ENCODE measurements at places on chromosomes 3 and 15.

GRCh38 chr3:20837676-20838302 is 651.8 kb upstream of the SGO1 start:
- peak; percentile 35 for DNase-seq

DNA sequence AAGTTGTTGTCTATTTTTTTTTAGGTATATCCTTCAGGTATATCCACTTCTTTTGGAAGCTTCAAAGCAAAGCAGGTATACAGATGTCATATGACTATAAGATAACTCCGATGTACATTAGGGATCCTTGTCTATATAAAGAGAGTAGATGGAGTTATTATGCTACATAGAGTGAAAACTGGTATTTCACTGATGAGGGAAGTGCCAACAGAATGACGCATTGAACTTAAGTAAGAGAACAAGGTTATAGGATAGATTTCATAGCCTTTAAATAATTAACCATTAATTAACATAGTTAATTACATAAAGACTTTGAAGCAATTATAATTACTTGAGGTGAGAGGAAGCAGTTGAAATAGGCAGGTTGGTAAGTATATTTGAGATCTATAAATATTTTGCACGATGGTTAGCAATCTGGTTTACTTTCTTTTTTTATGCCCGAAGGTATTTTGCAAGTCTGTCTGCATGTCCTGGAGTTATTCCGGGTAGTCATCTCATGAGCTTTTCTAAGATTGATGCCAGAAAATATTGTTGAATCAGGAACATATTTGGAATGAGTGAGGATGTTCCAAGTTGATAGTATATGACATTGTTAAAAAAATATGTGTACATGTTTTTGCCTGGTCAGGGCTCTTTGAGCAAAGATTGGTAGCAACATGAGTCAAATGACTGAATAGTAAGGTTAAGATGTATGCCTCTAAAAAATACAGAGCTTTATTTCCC is 299.5 kb upstream of the KCNMB2 start:
- DNase-seq, result no peak

DNA sequence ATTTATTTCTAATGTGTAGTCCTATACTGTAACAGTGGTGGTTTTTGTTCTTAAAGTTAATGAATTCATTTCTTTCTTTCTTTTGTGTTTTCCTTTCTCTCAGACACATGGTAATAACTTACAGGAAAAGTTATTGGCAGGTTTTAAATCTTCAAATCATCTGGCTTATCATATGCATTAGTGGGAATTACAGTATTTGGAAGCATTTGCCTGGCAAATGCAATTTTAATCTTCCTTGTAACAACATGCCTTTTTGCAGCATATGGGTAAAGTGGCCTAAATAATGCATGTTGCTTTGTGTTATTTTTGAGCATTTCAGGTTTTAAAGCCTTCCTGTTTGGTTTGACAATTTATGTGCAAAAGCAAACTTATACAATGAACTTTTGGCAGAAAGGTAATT is 66.8 kb downstream of the GALK2 start:
- DNase-seq, result no peak

DNA sequence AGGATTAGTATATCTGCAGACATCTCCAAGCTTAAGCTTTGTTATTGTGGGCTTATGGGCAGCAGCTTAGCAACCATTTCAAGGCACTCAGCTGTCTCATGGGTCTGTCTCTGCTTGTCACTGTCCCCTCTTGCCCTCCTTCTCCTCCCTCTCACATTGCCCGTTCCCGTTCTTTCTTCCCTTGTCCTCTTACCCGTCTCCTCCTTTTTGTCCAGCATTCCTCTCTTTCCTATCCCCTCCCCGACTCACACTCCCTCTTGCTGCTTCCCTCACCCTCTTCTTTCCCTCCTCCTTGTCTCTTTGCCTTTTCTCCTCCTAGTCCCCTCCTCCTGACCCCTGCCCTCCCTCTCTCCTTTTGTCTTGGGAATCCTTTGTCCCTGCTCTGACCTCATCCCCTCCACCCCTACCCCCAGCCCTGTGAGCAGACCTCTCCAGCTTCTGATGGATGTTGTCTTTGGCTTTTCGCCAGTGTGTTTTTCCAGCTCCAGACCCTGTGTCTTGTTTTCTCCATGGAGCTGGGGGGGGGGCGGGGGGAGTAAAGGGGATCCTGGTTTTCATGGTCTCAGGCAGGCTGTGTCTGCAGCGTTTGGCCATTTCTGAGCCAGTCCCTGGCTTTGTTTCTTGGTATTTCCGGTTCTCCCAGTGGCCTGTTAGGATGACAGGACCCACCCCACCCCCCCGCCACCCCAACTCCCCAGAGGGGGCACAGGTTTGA is 47.9 kb upstream of the TRAK1 start:
- peak; percentile 42 for DNase-seq

DNA sequence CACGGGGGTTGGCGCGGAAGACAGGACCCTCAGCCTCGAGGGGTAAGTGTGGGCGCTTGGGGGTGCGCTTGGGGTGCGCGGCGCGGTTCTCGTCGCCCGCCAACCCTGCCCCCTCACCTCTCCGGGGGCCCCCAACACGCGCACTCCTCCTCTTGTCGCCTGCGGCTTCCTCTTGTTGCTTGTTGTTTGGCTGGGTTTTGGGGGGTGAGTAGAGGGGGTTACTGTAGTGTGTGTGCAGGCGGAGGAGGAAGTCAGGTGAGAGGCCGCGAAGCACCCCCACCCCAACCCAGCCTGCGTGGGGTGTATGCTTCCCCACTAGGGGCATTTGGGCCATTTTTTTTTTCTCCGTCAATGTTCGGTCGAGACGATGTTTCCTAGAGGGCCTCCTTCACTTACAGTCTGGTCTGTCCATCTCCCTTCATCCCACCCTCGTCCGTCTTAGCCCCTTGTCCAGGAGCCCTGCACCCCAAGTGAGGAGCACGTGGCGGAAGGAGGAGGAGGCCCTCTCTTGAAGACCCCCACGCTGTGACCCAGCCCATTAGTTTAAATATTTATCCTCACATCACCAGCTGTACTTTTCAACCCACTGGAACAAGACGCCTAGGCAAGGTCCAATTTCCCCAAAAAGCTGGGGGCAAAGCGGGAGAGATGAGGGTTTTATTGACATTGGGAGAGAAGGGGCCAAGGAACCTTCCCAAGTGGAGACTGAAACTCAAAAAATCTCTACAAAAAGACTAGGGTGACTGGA is 20.4 kb upstream of the SATB1 start:
- DNase-seq, result no peak

GRCh38 chr3:190537146-190537545 is 23.3 kb downstream of the IL1RAP start:
- no peak for DNase-seq

- DNase-seq, result no peak
Measured at GRCh38 chr15:98442901-98443300, 205.4 kb upstream of the IGF1R start.

DNA sequence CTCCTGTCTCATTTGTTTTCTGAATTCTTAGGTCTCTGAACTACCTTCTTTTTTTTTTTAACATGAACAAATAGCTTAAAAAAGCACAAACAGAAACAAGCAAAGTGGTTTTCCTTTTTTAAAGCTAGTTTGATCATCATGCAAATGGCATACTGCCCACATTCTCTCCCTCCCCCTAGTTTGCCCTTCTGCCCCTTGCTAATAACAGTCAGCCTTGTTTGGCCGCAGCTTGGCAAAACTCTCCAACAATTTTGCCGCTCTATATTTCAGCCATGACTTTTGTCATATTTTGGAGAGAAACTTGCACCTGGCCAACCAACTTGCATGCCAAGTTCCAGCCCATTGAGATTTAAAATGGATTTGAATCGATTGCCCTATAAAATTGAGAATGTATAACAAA is 666.0 kb upstream of the NR2F2 start:
- no peak for DNase-seq

- no peak for DNase-seq
Measured at GRCh38 chr3:89808680-89809197, 701.3 kb downstream of the EPHA3 start.

DNA sequence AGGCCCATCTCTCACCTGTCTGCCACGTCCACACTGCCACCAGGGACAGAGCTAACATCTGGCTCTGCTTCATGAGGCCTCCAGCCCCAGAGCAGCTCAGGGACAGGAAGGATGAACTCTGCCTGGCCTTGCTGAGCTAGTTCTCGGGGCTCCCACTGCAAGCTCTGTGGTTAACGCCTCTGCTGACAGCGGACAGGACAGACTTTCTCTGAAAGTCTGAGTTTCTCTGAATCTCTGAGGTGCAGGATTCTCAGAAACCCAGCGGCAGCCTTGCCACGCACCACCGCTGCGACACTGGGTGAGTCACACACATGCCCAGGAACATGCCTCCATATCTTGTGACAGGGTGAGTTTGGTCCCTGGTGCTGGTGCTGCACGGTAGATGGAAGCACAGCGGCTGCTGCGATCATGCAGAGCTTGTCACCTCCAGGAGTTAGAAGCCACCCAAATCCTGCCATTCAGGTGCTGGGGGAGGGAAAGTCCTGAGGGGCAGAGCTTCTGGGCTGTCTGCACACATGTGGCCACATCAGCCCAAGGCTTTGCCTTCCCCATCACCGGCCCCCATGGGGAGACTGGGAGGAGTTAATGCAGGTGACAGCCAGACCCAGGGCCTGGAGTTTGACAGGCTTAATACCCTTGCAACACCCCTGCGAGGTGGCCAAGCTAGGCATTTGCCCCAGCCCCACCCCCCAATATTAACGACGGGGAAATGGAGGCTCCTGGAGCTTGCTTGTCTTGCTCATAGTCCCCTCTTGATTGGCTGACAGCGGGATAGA is 267.0 kb downstream of the PLCL2 start:
- DNase-seq, result no peak

- no peak for DNase-seq
Measured at GRCh38 chr3:184578218-184578617, 16.6 kb downstream of the EPHB3 start.

- DNase-seq, result no peak
Measured at GRCh38 chr15:57323299-57323805, 53.0 kb upstream of the CGNL1 start.

- no peak for DNase-seq
Measured at GRCh38 chr3:71143493-71143892, 440.0 kb downstream of the FOXP1 start.

GRCh38 chr3:59884409-59884808 is 834.6 kb upstream of the CFAP20DC start:
- DNase-seq, result no peak

DNA sequence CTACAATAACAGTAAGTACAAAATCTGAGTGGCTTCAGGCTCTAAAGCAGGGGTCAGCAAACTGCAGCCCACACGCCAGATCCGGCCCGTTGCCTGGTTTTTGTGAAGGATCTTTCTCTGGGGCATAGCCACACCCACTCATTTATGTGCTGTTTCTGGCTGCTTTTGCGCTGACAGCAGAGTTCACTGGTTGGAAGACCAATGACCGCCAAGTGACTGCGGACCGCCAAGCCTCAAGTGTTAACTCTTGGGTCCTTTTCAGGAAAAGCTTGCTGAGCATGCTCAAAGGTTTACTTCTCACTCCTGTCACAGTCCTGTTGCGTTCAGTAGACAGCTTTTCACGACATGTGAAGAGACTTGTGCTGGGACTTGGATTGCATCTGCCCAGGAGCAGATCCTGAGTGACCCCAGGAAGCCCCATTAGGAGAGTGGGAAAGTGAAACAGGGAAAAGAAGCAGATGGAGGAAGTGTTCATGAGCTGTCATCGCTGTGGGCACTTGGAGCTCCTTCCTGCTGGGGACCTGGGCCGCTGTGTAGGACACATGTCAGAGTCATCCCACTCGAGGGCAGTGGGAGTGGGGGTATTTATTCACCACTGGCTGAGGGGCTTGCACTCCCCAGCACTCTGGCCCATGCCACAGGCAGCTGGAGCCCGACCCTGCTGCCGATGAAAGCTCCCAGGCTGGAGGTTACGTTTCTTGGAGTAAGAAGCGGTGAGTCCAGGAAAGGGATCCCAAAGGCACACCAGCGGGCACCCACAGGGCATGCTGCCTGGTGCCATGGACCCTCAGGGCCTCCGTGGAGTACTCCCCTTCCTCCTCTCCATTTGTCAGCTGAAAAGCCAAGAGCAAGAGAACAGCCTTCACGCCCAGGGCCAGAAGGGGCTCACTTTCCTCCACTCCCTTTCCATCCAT is 249.1 kb downstream of the PLCL2 start:
- DNase-seq, result no peak
